ENCODE measurements at places on chromosomes 16 and 17. TPM values are rescaled to one million over a fixed set of nuclear protein-coding genes. Genes with fewer than 3 reads are reported as not detected.

DNA sequence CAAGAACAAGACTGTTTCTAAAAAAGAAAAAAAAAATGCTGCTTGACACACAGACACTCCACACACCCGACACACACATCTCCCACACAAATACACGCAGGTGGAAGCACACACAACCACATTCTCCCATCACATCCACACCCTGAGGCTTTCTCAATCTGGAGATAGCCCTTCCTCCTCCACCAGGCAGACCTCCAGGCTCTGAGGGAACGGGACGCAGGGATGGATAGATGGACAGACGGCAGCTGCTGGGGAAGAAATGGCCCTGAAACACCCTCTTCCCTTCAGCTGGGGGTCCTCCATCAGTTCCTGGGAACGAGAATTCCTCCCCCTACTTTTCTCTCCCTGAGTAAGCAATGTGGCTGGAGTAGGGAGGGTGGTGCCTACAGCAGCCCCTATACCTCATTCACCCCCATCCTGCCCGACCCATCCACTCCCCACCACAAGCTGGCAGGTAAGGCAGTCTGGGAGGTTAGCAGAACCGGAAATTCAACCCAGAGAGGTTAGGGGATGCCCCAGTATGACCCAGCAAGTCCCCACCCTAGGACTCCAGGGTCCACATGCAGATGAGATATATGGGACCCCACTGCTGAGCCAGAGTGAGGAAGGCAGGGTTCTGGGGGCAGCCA, 4.1 kb upstream of the LITAFD start:
- no peak for DNase-seq

MYH1 gene
- not detected for total RNA-seq

DNA sequence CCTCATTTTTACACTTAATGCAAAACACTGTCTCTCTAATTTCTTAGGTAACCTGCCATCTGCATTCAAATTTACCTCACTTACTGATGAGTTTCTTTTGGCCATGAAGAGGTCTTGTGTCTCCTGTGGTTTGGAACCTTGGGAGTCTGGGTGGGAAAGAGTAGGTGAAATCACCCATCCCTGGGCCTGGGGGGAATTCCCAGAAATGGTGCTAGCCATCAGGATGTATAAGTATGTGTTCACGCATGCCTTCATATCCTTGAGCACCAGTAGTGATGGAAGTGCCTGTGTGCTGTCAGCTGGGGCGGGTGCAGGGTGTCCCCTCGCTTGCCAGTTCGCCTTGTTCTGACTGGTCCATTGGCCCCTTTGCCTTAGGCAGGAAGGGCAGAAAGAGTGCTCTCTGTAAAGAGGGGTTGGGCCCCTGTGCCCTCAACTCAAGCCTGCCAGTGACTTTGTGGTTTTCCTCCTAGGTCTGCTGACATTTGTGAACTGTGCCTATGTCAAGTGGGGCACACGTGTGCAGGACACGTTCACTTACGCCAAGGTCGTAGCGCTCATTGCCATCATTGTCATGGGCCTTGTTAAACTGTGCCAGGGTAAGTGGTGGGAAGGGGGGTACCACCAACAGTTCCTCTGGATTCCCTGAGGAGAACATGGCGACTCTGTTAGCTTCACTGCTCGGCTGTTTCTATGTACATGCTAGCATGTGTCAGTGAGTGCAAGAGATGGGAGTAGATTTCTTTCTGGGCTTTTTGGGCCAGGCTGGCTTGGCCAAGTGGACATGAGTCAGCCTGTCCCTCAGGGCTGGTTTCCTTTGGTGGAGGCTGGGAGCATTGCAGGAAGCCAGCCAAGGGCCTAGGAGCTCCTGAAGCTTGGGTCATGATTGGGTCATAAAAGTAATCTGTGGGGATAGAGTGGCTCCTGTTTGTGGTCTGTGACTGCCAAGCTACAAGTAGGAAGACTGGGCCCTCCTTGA, 23.2 kb downstream of the SLC7A6OS start:
- peak; percentile 73 for DNase-seq

DNA sequence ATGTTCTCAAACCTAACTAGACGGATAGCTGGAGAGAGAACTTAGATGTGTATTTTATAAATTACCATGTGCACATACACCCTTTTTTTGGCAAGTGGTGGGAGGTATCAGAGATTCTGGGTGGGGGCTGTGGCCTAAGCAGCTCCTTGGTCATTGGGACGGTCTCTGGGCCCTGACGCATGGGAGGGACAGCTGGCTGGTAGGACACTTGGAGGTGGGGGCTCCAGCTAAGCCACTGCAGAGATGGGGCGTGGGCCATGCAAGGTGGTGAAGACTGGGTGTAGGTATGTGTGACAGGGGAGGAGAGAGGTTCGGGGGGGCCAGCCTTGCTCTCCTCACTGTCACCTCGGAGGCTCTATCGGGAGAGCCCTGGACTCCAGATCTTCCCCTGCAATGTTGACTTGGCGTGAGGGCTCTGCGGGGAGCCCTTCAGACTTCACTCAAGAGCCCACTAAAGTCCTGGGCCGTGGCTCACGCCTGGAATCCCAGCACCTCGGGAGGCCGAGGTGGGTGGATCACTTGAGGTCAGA, 17.1 kb downstream of the C1QTNF1 start:
- no peak for DNase-seq

- DNase-seq: no peak
These were observed 15.0 kb downstream of the GGA3 start for GRCh38 chr17:75246404-75246803.

Data from natural killer cell (primary cell).